ENCODE measurements at places on chromosomes 4 and X.

DNA sequence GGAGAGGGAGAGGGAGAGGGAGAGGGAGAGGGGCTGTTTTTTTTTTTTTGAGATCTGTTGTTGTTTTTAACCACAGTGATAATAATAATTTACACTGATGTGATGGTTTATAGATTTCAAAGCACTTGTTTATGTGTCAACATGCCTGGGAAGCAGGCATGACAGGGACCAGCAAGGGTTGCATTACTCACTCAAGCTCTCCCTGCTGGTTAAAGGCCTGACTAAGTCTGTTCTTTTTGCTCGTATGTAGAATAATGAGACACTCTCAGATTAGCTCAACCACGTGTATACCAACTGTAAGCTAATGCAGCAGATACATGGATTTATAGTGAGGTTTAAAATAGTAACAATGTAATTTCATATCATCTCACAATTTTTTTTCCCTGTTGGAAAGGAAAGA, 134.6 kb upstream of the BOD1L1 start:
- DNase-seq: no peak

GRCh38 chrX:13283950-13284546, 35.8 kb downstream of the ATXN3L start:
- no peak for DNase-seq

- DNase-seq: no peak
These were observed at the start of gene KLHL5 for GRCh38 chr4:39062094-39062769. Gene KLHL5, plus strand, starts transcription at chr4:39062232. Its CDS starts 421 bp downstream, at chr4:39062653.

DNA sequence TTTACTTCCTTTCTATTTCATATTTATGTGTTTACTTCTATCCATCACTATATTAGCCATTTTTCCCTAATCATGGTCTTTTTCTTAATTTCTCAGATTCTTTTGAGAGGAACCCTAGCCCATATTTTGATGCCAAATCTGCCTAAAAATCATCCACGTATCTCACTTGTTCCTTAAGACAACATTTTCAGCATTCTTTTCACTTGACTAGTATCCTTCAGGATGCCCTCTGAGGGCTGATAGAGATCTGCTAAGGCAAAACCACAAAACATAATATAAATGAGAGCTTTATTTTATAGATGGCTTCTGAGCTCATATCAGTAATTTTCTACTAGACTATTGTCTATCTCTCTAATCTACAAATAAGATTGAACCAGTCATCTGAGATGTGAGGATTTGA, 341.9 kb downstream of the GPM6A start:
- DNase-seq: no peak

DNA sequence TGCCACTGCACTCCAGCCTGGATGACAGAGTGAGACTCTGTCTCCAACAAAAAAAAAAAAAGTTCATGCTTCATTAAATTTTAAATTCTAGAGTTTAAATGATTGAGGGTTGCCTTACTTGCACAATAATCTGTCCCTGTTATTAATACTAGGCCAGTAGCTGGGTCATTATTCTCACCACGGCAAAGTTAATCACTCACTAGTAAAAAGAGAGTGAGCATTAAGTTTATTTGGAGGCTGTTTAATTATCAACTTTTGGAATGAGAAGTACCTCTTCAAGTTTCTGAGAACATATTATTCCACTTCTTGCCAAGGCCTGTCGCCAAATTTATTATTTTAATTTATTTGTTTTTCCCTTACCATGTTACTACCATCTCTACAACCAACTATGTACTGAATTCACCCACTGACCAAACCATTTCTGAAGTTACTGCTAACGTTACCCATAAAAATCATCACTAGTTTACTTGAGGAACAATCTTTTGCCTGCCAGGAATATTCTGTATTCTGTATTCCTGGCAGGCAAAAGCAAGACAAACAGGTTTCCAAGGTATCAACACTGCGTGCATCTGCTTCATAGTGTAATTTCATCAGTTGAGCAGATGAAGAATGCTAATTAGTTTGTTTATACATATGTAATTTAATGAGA, 26.5 kb downstream of the GUCY1A1 start:
- no peak for DNase-seq

DNA sequence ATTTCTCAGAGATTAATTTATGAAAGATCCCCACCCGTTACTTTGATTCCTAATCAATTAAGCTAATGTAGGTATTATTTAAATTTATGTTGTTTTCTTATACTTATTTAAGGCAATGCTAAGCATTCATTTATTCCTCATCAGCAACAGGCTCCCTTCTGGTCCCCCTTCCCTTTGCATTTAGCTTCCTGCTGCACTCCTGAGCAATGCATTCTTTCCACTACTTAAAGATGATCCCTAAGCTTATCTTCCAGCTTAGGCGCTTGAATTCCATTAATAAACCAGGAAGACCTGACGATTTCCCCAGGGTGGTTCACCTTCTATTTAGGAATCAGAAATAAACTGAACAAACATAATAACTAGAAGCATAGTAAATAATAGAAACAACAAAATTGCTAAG, 1003.1 kb downstream of the FSTL5 start:
- DNase-seq: no peak

GRCh38 chr4:158209825-158210807, at the start of gene TMEM144:
Gene TMEM144, plus strand, starts transcription at chr4:158210486. Its CDS starts 2,182 bp downstream, at chr4:158212668.
- no peak for DNase-seq

- no peak for DNase-seq
These were observed 117.3 kb downstream of the ENPP6 start for GRCh38 chr4:184100297-184100885.

- DNase-seq: no peak
These were observed 43.4 kb upstream of the TMEM154 start for GRCh38 chr4:152723236-152723635.

DNA sequence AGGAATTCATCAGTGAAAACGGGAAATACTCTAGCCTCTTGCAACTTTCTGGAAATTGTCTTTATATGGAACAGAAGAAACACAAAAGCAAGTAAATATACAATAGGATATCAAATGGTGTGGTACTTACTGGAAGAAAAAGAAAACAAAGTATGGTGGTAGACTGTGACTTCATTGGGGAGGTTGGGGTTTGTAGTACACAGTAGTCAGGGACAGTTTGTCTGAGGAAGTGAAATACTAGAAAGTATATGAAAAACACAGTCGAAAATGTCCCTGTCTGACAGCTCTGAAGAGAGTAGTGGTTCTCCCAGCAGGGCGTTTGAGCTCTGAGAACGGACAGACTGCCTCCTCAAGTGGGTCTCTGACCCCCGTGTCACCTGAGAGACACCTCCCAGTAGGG, 390.0 kb upstream of the NWD2 start:
- no peak for DNase-seq

DNA sequence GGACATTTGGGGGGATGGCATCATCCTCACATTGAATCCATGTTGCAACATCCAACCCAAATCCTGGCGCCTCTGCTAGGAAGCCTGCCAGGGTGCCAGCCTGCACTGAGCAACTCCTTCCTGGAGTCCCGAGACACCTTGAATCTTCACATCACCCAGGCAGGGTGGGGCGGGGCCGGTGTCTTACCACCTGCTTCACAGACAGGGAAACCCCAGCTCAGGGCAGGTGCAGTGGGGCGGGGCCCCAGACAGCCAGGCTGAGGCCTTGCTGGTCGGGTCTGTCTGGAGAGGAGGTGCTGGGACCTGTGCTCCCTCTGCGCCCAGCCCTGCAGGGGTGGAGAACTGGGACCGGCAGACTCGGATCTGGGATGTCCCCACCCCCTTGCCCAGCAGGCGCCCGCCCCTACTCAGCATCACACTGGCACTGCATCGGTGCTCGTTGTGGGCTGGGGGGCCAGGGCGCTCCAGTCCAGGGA, 31.5 kb upstream of the HTRA3 start:
- peak; percentile 20 for DNase-seq

DNA sequence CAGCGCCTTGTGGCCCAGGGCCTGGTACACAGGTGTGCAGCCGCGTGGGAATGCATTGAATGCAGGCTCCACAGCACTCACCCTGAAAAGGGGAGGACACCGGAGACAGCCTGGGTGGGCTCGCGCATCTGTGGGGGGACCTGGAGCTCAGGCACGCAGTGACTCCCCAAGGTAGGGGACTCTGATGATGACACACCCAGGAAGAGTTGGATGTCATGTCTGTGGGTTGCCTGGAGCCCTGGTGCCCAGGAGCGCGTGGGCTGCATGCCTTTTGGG, 32.7 kb upstream of the HTRA3 start:
- no peak for DNase-seq

GRCh38 chr4:152687974-152688599, 8.3 kb upstream of the TMEM154 start:
- DNase-seq: no peak

- DNase-seq: no peak
These were observed 19.6 kb downstream of the TMEM31 start for GRCh38 chrX:103730147-103730795.

DNA sequence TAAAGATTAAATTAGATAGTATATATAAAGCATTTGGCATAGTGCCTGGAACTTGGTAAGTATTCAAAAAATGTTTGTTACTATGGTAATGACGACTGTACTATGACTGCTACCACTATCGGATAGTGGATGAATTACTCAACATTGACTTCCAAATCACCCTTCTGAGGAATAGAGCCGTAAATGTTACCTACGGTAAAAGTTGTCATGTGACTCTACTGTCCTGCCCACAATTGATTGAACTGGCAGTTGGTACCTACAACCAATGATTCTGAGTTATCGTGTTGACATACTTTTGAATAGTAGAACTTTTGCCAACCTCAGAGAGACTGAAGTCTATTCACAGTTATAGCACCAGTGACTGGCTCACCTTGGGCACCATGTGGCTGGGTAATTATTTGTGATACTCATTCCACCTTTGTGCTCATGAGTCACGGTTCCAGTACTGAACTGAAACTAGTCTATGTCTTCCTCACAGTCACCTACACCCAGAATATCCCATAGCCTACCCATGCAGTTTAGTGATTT, 185.5 kb upstream of the PITX2 start:
- DNase-seq: no peak

DNA sequence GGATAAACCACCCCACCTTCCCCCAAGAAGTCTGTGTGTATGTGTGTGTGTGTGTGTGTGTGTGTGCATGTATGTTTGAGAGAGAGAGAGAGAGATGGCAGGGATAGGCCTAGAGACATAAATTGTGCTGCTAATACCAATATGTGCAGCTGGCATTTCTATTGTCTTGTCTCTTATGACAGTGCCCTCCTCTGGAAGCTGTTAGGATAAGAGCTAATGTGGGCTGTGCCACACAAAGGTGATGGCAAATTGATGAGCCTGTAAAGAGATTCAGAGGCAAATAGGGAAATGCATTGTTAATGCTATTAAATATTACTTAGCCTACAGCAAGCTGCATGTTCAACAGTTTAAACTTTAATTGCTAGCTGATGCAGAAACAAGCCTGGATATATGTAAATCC, 332.0 kb downstream of the NKX6-1 start:
- DNase-seq: no peak

DNA sequence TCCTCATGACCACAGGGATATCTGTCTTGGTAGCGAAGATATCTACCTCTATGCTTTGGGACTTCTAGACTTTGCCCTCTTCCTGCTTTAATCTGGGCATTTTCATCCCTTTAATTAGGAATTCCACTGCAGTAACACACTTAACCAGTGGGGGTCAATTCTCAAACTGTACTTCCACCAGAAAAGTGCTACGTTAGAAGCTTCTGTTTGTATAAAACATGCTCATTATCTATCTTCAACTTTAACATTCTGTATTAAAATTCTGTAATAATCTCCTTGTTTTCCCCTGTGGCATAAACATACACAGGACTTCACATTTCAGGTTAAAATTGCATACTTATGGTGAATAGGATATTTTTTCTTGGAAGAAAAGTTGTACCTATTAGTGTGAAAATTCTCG, 105.6 kb downstream of the AMMECR1 start:
- no peak for DNase-seq

- DNase-seq: no peak
These were observed 88.3 kb downstream of the SHROOM2 start for GRCh38 chrX:9874483-9874882.

DNA sequence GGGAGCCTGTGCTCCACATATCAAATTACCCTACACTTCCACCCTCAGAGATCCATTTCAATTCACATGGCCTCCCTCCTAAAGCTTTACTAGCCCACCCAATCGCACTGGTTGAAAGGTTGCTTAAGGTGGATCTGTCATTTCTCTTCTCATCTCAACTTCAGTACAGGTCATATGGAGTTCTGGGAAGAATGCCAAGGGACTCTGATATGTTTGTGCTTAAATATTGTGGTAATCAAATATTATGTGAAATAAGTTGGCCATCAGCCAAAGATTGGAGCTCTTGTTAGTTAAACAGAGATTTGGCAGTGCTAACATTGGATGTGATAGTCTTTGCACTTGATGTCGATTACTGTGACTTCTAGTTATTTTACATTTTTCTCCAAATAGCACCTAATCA, 20.5 kb downstream of the SEPTIN6 start:
- no peak for DNase-seq

DNA sequence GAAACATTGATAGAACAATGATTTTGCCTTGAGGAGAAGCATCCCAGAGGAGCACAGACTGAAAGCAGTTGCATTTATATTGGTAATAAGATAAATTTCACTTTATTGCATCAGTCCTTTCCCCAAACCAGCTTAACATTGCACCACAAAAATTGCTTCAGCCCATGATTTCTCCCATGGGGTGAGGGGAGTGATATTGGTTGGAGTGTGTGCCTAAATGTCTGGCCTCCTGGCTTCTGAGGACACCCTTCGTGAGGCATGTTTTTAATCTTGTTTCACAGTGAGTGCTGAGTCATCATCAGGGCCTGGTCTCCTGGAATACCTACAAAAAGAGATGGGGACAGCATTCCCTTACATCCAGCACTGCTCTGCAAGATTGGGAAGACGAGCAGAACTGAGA, 487.9 kb downstream of the C4orf33 start:
- DNase-seq: no peak

DNA sequence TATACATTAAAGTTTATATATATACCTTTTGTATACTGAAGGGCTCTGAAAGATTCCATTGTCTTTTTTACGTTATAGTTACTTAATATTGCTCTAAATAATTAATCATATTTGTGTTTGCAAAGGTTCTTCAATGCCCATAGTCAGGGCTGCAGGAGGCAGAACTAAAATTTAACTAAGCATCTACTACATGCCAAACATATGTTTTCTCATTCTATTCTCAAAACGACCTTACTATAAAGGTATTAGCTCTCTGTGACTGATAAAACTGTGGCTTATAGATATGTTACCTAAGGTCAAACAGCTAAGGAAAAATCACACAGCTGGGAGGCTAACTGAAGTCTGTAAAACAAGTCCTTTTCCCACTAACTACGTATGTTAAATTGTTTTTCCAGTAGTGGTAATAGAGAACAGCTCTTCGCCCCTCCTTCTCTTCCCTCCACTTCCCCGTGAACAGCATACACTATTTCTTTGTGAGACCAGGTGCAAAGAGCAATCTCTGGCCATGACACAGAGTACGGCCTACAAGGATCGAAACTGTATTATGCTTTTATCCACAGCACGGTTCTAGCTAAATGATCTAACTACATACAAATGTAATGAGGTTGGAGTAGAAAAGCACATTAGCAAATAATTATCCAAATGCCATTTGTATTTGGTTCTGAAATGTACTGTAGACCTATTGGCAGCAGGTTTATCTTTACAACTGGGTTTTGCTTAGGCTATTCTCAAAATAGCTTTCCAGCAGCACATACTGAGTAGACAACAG, 1.7 kb downstream of the CNOT6L start:
- no peak for DNase-seq

GRCh38 chr4:34261799-34262314, 1982.5 kb downstream of the ARAP2 start:
- DNase-seq: no peak
